ENCODE measurements at places on chromosomes 6 and 20. TPM values are rescaled to one million over a fixed set of nuclear protein-coding genes. Genes with fewer than 3 reads are reported as not detected.
A peak's percentile ranks its signal among the peaks of the same experiment; 100 is the strongest.

DNA sequence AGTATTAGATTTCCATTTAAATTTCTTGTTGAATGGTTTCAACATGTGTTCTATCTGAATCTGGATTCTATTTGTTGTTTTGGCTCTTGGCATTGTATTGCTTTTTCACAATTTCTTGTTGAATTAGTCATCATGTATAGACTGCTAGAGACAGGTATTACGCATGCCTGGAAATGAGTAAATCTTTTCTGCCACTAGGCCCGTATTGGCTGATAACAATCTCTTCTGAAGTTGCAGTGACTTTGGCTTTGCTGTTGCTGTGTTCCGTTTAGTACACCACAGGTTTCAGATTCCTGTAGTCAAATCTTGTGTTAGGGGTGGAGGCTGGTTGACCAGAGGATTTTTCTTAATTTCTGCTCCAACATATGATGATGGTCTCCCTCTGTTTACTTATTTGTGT is 1339.4 kb downstream of the GRIK2 start:
- no peak for DNase-seq
- H3K36me3 ChIP-seq, result no peaks in the 10 kb centered on the region
- no peaks in the 10 kb centered on the region for H3K27me3 ChIP-seq
- H3K4me1 ChIP-seq, result no peaks in the 10 kb centered on the region

DNA sequence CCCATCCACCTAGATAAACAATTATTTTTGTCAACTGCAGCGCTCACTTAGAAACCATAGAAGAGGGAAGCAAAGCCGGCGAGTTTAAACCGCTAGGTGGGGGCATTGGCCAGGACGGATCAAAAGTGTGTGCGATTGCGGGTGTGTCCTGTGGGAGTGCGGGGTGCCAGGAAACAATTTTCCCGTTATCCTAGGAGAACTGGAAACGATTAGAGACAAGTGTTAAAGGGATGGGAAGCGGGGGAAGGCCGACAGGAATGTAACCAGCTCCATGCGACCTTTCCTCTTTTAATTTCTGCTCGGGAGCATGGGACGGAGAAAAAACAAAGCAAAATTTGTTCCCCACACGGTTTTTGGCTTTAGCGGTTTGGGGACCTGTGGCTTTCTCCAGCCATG is 2.8 kb upstream of the HTR1B start:
- H3K27me3 ChIP-seq, result peaks cover 76% of the 10 kb centered on the region
- H3K36me3 ChIP-seq, result no peaks in the 10 kb centered on the region

DNA sequence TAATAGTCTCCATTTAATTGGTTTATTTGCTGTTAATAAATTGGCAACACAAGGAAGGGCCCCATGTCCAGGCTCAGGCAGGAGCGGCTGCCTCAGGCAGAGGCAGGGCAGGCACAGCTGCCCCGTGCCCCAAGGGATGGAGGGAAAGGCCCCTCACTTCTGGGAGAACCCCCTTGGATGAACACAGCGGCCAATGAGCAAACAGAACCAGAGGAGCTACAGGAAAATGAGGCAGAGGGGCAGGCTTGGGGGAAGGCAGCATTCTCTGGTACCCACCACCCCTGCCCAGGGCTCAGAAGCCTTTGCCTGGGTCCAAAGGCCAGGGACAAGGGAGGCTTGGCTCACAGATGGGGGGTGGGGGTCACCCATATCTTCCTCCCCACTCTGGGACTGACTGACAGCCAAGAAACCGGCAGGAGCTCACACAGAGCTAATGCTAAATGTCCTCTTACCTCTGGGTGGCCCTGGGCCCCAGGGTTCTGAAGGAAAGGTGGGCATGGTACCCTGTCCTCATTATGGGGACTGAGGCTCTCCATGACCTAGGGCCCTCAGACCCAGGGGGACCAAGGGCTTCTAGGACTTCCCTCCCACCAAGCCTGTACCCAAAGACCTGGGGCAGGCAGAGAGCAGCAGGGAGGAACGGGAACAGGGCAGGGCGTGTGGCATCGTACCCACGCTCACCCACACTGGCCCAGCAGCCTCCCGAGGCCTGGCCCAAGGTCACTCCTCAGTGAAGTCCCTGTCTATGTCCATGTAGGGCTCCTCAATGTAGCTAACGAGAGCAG is 47.0 kb downstream of the MYH7B start:
- H3K36me3 ChIP-seq, result peaks cover 13% of the 10 kb centered on the region
- no peaks in the 10 kb centered on the region for H3K4me1 ChIP-seq
- no peak overlapping the region for H3K4me3 ChIP-seq
- no peaks in the 10 kb centered on the region for H3K27me3 ChIP-seq

The PBOV1 gene
- total RNA-seq, result not detected

The C20orf141 gene
- not detected for total RNA-seq

The TMEM181 gene
- 25.2 TPM for total RNA-seq

DNA sequence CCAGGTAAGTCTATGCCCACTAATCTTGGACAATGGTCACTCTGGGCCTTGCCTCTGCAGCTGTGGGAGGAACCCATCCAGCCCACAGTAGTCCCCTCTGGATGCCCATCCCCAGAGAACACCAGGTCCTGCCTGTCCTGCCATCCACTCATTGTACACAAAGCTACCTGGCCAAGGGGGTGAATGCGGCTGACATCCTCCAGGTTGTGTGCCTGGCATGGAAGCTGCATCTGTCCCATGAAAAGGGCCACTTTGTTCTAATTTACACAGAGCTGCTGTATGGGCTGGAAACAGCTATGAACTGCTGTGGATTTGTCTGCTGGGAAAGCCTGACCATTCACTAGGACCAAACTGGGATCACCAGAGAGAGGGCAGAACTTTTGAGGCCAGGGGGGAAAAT is 324.8 kb downstream of the LRFN2 start:
- no peak overlapping the region for H3K4me3 ChIP-seq
- no peaks in the 10 kb centered on the region for H3K4me1 ChIP-seq
- no peaks in the 10 kb centered on the region for H3K27me3 ChIP-seq
- no peak for DNase-seq
- no peak overlapping the region for H3K27ac ChIP-seq
- no peaks in the 10 kb centered on the region for H3K36me3 ChIP-seq

The WFDC9 gene
- total RNA-seq, result not detected

GRCh38 chr6:119676961-119677360 is 327.4 kb upstream of the MAN1A1 start:
- H3K27me3 ChIP-seq, result no peaks in the 10 kb centered on the region
- peaks cover 15% of the 10 kb centered on the region for H3K4me1 ChIP-seq
- H3K4me3 ChIP-seq, result no peak overlapping the region
- no peaks in the 10 kb centered on the region for H3K36me3 ChIP-seq
- DNase-seq, result no peak

DNA sequence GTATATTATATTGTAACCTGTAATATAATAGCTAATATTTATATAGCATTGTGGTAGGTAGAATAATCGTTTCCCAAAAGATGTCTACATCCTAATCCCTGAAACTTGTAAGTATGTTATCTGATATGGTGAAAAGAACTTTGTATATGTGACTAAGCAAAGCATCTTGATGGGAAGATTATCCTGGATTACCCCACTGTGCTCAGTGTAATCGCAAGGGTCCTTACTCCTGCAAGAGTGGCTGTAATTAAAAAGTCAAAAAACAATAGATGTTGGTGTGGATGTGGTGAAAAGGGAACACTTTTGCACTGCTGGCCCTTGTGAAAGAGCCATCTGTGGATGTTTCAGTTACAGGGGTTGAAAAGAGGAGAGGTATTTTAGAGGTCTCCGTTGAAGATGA is 95.2 kb downstream of the EDN1 start:
- no peak overlapping the region for H3K4me3 ChIP-seq
- no peak overlapping the region for H3K27ac ChIP-seq
- DNase-seq, result no peak
- H3K36me3 ChIP-seq, result no peaks in the 10 kb centered on the region

DNA sequence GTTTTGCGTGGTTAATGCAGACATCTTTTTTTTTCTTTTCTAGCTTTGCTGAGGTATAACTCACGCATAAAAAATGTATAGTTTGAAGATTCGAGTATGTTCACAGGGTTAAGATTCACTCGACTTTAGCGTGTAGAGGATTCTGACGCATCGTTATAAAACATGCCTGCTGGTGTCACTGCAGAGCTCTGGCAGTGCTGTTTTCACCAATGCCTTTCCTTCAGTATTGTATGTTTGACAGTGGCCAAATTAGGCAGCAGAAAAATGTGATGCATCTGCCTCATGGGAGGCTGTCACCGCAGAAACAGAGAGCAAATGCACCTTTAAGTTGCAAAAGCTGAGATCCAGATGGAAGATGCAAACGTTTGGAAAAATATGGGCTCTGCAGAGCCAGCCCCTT is 18.0 kb upstream of the SIRPB2 start:
- no peak overlapping the region for H3K27ac ChIP-seq
- peak; percentile 45 for DNase-seq
- H3K36me3 ChIP-seq, result no peaks in the 10 kb centered on the region
- no peaks in the 10 kb centered on the region for H3K27me3 ChIP-seq

Measured in GM23338 (cell line).